ENCODE measurements at places on chromosomes 16 and 17.

DNA sequence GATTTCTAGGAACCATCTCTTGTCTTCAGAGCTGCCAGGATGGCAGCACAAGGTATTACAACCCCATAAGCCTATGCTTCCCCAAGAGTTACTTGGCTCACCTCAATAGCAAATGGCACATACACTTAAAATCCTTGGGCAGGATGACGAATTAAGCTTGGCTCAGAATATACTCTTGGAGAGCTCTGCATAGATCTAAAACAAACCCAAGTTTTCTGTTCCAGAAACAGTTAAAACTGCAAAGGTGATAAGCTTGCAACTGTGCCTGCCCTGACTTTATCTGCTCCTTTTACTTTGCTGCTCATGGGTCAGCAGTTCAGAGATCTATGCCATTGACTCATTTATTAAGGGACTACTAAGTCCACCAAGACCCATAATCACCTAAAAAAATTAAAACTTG is 26.1 kb downstream of the XPO6 start:
- no peak for DNase-seq

- DNase-seq: no peak
Observed at GRCh38 chr17:54435966-54436365, 464.7 kb upstream of the TOM1L1 start.

GRCh38 chr16:3131755-3132377 is 3.0 kb upstream of the ZNF213 start:
- no peak for DNase-seq

DNA sequence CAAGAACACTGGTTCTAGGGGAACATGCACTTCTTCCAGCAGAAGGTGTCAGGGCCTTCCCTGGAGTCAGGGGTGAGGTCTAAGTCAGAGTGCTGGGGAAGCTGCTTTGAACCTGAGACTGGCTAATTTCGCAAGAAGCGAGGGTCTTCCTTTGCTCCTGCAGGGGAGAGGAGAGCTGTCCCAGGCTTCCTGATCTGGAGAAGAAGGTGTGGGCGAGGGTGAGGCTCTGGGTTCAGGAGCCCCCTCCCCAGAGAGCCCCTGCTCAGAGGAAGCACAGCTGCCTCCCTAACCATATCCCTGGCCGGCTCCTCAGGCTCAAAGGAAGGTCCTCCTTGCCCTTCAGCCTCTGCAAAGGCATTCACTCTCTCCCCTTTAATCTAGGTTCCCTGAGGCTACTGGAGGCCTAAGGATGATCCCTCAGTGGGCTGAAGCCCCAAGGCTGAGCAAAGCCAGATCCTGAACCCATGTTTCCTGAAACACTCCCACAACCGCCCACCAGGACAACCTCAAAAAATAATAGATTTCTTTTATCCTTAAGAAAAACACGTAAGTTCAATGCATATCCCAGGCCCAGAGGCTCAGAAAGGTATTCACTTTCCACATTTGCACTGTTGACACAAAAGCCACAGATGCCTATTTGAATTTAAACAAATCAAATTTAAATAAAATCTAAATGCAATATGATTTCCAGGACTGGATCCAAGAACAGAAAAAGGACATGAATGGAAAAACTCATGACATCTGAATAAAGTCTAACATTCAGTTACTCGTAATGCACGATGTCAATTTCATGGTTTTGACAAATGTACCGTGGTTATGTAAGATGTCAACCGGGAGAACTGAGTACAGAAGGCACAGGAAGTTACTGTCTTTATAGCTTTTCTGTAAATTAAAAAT is 71.5 kb upstream of the RCVRN start:
- DNase-seq: no peak

- DNase-seq: no peak
Observed at GRCh38 chr16:82384017-82384416, 214.0 kb upstream of the MPHOSPH6 start.

DNA sequence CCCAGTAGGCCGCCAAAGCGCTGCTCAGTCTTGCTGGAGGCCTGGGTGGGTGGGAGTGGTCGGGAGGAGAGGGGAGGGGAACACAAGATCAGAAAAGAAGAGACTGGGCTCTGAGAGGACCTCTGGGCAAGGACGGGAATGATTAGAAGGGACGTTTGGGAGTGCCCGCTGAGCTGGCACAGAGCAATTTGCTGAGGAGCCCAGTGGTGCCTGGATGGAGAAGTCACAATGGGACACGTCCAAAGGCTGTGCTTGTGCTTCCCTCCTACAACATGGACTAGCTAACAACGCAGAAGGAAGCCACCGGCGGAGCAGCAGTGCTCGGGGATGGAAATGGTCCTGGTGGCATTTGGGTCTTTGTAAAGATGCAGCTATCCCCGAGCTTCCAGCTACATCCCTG is 45.6 kb upstream of the CACNG4 start:
- DNase-seq: no peak

- no peak for DNase-seq
Observed at GRCh38 chr16:51755039-51755501, 604.0 kb upstream of the SALL1 start.

- DNase-seq: no peak
Observed at GRCh38 chr16:50308237-50308965, 42.0 kb downstream of the ADCY7 start.

DNA sequence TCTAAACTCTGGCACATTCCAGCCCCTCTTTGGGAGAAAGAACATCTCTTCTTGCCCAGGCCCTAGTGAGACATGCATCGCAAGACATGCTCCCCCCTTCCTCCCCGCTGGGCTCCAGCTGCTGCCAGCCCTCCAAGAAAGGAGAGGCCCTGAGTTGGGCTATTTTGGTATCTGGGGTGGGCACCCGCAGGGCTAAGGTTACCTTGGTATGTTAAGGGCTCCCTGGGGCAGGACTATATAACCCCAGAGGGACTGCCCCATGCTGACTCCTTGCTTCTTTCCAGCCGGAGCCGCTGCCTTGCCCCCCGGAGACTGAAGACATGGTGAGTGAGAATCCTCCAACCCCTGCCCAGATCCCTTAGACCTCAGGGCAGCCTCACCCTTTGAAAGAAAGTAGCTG is at the start of gene MYL11:
Gene MYL11 (plus strand): TSS at position 265 of the 400 bp plus-strand sequence. CDS start 56 bp downstream, at position 321.
- DNase-seq: no peak

- DNase-seq: no peak
Observed at GRCh38 chr17:33945646-33946546, 309.2 kb upstream of the CCL2 start.

DNA sequence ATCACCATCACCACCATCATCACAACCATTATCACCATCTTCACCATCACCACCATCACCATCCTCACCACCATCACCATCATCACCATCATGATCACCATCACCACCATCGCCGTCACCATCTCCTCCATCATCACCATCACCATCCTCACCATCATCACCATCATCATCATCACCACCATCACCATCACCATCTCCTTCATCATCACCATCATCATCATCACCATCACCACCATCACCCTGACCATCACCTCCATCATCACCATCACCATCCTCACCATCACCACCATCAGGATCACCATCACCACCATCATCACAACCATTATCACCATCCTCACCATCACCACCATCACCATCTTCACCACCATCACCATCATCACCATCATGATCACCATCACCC is 14.1 kb downstream of the SCNN1B start:
- no peak for DNase-seq

- no peak for DNase-seq
Observed at GRCh38 chr16:5979905-5980550, 882.4 kb upstream of the EEF2KMT start.
